ENCODE measurements at places on chromosomes 5 and 9.

DNA sequence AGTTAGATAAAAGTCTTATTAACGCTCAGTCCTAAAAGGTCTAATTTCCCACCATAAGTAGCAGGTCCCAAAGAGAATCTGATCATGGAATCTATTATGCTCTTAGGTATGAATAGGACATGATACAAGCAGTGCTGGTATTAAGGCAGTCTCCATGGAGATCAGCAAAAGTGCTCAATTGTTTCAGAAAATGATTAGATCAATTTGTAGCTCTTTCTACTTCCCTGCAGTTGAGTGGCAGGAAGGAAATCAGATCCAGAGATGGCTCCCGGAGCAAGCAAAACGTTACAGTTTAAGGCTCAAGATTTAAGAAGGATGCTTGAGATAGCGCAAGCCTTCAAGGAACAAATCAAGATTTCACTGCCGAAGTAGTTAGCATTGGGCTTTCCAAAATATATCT lies 205.7 kb downstream of the DRD1 start:
- no peak for DNase-seq

DNA sequence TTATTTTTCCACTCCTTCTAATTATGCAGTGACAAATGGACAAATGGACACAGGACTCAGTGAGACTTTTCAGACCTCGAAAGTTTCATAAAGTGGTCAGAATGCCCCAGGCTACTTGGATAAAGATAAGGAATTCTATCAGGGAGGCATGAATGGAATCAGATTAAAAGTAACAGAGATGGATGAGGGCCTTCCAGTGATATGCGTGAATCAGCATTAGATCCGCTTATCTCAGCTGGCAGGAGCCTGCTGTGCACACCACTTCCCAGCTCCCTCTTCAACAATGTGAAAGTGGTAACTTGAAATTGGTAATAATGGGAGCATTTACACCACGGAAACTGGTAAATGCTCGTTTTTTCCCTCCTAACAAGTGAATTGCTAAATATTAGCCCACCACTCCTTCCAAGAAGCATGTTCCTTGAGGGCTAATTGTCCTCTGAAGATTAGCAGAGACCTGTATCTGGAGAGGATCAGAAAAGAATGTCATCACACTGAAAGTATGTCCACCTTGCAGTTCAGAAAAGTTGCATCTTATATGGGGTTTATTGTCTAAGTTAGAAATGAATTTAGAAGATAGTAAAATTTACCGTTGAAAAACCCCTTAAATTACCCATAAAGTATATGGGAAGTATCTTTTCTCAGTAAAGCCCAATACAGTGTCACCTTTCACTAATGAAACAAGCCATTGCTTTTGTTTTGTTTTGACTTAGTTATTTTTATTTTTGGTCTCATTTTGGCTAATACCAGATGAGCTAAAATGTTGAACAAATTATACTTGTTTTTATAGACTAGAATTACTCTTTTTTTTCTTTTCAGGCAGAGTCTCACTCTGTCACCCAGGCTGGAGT lies 125.3 kb downstream of the DPYSL3 start:
- peak; percentile 4 for DNase-seq

DNA sequence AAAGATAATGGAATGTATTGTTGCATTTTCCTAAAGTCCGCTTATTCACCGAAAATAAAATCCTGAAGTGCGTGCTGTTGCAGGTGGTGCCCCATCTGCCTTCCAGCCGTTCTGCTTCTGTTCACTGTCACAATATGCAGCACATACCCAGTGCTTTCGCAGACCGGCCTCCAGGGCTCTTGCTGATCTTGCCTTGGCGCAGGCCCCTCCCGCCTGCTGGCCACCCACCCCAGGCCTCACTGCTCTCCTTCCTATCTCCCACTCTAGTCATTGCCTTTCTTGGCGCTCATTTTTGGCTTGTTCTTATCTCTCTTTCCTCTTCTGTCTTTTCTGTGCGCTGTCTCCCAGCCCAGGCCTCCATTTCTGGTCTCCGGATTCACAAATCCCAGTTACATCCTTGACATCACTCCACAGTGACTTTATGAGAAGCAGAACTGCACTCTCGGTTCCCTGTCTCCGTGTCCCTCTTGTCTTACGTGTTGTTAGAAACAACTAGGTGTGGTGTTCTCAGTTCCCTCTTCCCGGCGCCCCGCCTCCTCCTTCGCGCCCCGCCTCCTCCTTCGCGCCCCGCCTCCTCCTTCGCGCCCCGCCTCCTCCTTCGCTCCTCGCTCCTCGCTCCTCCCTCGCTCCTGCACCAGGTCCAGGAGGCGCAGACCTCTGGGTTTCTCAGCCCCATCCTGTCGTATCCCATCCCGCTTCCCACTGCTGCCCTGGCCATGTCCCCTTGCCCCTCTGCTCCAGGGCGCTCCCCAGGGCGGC lies 201.7 kb upstream of the OTULINL start:
- no peak for DNase-seq

- no peak for DNase-seq
These were observed 29.1 kb upstream of the MEIKIN start for GRCh38 chr5:131974622-131974955.

DNA sequence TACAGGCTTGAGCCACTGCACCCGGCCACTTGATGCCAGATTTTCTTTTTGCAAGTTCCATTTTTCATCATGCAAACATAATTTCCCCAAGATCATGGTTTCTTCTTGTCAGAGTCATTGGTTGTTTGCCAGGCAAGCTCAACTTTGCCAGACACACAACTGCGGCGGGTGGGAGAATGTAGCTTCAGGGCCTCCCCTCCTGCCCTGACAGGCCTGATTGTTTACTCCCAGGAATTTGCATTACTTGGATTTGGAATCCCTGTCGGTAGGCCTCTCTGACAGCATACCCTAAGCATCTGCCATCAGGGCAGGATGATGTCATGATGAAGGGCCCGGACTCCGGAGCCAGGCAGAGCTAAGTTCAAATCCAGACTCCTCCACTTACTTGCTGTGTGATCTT lies 15.1 kb downstream of the RPS14 start:
- DNase-seq = no peak

GRCh38 chr9:23682891-23683431 lies 143.1 kb downstream of the ELAVL2 start:
- DNase-seq = no peak

GRCh38 chr9:119366909-119367682 lies 2.1 kb downstream of the BRINP1 start:
- DNase-seq = no peak

GRCh38 chr5:103706939-103707682 lies 144.5 kb upstream of the NUDT12 start:
- no peak for DNase-seq

GRCh38 chr5:79686799-79687198 lies 2.8 kb upstream of the CMYA5 start:
- no peak for DNase-seq

DNA sequence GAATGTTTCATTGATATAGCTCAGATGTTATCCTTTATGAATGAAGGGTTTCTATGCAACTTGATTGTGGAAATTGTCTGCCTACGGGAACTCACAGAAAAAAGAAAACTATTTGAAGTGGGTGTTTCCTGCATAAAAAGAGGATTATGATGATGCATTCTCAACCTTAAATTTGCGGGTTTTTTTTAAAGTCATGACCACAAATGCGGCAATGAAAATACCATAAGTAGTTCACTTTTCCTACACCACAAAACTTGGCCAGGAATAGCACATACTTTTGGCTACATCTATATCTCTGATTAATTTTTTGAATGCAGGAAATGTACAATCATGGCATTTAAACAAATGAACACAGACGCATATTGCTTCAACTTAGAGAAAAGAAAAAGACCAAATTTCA lies 754.7 kb downstream of the DTWD2 start:
- DNase-seq = no peak

DNA sequence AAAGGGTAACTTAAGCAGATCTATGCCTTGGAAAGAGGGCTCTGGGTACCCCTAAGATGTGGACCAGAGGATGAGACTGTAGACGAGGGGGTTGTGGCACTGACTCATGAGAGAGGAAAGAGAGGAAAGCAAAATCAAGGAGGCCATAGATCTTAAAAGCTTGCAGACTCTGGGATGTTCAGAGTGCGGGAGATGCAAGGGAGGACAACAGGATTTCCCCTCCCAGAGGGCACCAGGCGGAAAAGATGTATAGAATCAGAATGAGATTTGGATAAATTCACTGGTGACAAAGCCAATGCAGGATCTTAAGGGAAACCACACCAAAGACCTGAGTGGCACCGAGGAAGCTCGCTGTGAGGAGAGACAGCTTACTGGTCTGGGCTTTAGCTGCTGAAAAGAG lies 27.1 kb downstream of the HRH2 start:
- DNase-seq = no peak

GRCh38 chr5:44622331-44622730 lies 186.4 kb upstream of the MRPS30 start:
- DNase-seq = no peak

DNA sequence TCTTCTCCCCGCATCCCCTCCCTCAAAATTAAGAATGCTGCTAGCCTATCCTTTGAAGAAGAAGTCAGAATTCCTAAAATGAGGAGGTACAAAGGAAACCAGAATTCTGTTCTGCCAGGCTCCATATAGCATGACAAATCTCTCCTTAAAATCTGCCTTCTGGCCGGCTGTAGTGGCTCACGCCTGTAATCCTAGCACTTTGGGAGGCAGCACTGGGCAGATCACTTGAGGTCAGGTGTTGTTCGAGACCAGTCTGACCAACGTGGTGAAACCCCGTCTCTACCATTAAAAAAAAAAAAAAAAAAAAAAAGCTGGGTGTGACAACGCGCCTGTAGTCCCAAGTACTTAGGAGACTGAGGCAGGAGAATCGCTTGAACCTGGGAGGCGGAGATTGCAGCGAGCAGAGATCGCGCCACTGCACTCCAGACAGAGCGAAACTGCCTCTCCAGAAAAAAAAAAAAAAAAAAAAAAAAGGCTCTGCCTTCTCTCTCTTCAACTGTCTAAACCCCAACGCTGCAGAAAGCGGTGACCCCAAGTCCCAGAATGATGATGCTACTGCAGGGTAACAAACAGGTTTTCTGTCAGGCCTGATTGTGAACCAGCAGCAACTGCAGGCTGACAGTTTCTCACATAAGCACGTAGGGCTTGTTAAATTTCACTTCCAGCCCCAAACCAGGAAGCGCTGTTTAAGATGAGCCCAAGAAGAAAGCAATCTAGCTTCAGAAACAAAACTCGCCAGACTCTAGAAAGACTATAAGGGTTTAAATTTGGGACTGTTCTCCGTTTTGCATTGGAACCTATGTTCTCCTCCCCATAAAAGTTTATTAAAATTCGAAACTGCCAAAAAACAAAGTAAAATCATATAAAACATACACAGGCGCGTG lies 963 bp upstream of the CAST start:
- DNase-seq = peak; percentile 41

DNA sequence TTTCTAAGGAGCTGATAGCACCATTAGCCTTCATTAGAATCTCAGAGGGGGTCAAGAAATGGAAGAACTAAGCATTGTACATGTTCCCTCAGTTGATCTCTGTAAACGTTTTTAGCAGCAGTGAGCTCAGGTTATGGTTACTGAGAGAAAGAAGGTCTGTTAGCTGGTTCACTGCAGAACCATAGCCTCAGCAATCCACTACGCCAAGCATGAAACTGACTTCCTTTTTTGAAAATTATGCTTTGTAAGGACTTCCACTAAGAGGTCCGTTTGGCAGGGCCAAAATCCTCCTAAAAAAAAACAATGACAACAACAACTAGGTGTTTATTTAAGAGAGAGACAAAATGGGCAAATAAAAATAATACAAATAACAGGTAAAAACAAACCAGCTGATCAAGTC lies 273.3 kb downstream of the AOPEP start:
- no peak for DNase-seq

DNA sequence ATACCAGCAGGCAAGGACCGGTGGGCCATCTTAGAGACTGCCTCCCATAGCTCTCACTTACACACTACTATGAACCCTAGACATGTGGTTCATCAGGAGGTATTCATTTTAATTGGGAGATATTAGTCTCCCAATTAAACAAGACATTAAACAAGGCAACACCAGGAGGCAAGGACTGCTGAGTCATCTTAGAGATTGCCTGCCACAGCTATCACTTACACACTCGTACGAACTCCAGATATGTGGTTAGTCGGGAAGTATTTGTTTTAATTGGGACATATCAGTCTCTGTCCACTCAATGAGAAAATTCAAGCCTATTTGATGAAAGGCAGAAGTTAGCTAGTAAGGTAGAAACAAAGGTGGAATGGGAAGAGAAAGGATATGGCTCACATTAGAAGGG lies 343.9 kb downstream of the NFIB start:
- peak; percentile 4 for DNase-seq

GRCh38 chr5:96253140-96253539 lies 179.9 kb downstream of the PCSK1 start:
- DNase-seq = no peak

- no peak for DNase-seq
These were observed 67.1 kb downstream of the ALDH7A1 start for GRCh38 chr5:126527892-126528291.

- DNase-seq = no peak
These were observed 100.0 kb downstream of the LPAR1 start for GRCh38 chr9:110938242-110938641.

- DNase-seq = no peak
These were observed 210.6 kb downstream of the CD180 start for GRCh38 chr5:66986009-66986408.

- no peak for DNase-seq
These were observed 59.7 kb downstream of the ELL2 start for GRCh38 chr5:95901676-95902627.

GRCh38 chr9:34684145-34684544 lies 6.9 kb downstream of the CCL19 start:
- DNase-seq = no peak

DNA sequence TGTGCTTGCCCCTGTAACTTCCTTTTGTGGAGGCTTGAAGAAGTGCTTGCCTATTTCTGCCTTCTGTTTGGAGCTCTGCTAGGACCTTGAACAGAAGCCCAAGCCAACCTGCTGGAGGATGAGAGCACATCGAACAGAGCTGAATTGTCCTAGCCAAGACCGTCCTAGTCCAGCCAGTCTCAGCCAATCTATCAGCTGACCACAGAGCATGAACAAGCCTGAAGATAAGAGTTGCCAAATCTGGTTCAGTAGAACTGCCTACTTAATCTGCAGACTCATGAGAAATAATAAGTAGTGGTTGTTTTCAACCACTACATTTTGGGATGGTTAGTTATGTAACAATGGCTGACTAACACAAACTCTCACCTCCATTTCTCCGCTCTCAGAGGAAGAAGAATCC lies 4.4 kb upstream of the SNX2 start:
- peak; percentile 20 for DNase-seq

GRCh38 chr9:93634311-93635185 lies 58.2 kb downstream of the PHF2 start:
- no peak for DNase-seq

- DNase-seq = no peak
These were observed 384.6 kb upstream of the SLC30A5 start for GRCh38 chr5:68709239-68709638.

- DNase-seq = no peak
These were observed 21.7 kb downstream of the ERGIC1 start for GRCh38 chr5:172855597-172856292.

GRCh38 chr9:16396389-16396788 lies 474.1 kb downstream of the BNC2 start:
- no peak for DNase-seq

- no peak for DNase-seq
These were observed 153.6 kb downstream of the NR3C1 start for GRCh38 chr5:143249851-143250250.
